Fibroblast of skin of scalp (primary cell): ENCODE measurements at places on chromosomes 7 and 10.

GRCh38 chr7:28996836-28997235 is 38.7 kb upstream of the TRIL start:
- no peak for DNase-seq

- no peak for DNase-seq
These were observed 48.0 kb upstream of the SP8 start for GRCh38 chr7:20834656-20835055.

- DNase-seq, result no peak
These were observed 110.4 kb downstream of the CAMK1D start for GRCh38 chr10:12459762-12460161.

GRCh38 chr10:71312811-71313789 is 6.0 kb upstream of the SLC29A3 start:
- peak; percentile 68 for DNase-seq

DNA sequence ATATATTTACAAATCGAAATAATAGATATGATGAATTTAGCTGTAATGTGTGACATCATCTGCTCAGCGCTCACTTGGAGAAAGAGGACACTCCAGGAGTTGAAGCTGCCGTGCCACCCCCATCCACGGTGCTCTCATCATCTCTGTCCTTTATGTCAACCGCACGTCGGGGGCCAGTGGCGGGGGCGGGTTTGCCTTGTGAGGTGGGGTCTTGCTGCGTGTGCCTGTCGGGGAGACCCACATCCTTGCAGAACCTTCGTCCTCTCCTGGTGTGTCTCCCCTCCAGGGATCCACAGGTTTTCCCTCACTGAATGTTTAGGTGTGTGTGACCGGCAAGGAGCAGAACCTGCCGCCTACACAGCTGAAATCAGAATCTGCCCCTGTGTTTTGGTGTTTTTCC is 71.6 kb downstream of the INPP5A start:
- DNase-seq, result no peak
